Stomach (tissue), 19 donors: ENCODE measurements at places on chromosomes 6 and 20. TPM values are rescaled to one million over a fixed set of nuclear protein-coding genes. Genes with fewer than 3 reads are reported as not detected.

The SLC22A1 gene
- 3.0 TPM for total RNA-seq

The RAET1G gene
- not detected for total RNA-seq

The ZSCAN23 gene
- total RNA-seq, result not detected

DNA sequence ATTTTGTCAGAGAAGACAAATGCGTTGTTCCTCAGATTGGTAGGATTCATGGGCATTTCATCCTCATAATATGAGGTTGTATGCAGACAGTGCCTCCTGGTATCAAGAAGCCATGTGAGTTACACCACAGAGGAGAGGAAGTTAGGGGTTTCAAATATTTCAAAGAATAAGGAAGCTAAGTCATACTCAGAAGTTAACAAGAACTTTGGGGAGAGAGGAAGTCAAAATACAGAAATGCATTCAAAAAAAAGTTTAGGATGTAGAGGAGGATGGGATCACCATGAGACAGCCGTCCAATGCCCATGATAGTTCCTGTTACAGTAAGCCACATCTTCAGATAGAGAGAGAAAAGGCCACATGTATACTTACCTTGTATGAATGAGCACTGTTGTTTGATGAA is 22.3 kb downstream of the HLA-DOB start:
- no peak overlapping the region for H3K4me3 ChIP-seq
- no peak for DNase-seq
- H3K27ac ChIP-seq, result no peak overlapping the region
- no peaks in the 10 kb centered on the region for H3K27me3 ChIP-seq

The TMEM14B gene
- total RNA-seq, result 94.0 TPM

The DACT2 gene
- total RNA-seq, result not detected

- DNase-seq, result peak; percentile 51
- no peaks in the 10 kb centered on the region for H3K27me3 ChIP-seq
Measured at GRCh38 chr6:45555981-45556771, 178.4 kb upstream of the SUPT3H start.

- no peaks in the 10 kb centered on the region for H3K27me3 ChIP-seq
- no peak for DNase-seq
Measured at GRCh38 chr6:33785778-33786177, 3.2 kb downstream of the LEMD2 start.

The C6orf136 gene
- 7.3 TPM for total RNA-seq
